ENCODE measurements at places on chromosomes 7 and 10.

DNA sequence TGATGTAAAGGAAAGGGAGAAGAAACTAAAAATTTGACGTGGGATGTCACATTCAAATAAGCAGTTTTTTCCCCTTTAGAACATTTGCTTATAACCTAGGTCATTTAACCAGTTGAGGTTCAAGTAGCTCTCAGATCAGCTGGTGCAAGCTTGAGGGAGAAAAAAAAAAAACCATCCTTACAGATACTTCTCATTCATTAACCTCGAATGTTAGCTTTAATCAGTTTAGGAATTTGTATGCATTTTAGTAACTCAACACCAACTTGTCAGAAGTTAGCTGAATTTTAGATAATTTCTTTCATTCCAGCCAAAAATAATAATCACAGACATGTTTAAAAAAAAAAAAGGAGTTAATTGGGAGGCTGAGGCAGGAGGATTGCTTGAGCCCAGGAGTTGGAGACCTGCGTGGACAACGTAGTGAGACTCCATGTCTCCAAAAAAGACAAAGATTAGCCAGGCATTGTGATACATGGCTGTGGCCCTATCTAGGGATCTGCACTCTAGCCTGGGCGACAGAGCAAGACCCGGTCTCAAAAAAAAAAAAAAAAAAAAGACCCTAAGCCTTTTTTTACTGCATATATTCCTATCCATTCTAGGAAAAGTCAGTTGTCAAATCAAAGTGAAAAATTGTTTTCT, 46.2 kb downstream of the BMPR1A start:
- no peak for DNase-seq

GRCh38 chr10:88347597-88348304, 235.4 kb downstream of the RNLS start:
- no peak for DNase-seq

- no peak for DNase-seq
Measured at GRCh38 chr7:101693498-101694091, 64.5 kb upstream of the MYL10 start.

- DNase-seq = no peak
Measured at GRCh38 chr10:114629824-114630730, 28.0 kb downstream of the ABLIM1 start.

DNA sequence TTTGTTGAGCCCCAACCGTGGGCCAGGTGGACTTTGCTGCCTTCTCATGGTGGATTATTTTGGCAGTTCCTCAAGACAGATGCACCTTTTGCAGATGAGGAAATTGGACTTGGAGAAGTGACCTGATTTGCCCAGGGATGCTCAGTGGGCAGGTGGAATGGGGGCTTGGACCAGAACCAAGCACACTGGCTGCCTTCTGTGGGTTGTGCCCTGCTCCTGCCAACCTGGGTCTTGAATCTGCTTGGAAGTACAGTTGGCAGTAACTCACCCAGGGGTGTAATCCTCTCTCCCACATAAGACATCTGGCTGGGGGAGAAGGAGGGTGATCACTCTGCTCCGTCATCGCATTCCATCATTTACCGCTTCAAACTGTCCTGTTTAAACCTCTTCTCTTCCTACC, 110.5 kb upstream of the GPR26 start:
- no peak for DNase-seq

DNA sequence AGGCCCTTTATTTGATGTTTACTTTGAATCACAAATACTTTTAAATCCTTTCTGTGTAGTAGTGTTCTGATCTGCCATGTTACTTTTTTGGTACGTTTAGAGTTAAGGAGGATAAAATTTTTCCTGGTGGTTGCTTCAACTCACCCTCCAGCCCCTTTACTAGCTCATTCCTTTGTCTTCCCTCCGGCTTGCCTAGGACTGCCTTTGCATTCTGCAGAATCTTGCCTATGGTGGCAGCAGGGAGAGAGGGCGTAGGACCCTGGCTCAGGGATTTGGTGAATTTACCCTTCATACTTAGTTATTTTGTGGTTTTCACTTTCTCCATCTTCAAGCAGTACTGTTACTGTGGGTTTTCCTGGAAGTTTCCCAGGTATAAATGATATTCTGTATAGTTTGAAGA, 833.5 kb downstream of the XPNPEP1 start:
- no peak for DNase-seq

DNA sequence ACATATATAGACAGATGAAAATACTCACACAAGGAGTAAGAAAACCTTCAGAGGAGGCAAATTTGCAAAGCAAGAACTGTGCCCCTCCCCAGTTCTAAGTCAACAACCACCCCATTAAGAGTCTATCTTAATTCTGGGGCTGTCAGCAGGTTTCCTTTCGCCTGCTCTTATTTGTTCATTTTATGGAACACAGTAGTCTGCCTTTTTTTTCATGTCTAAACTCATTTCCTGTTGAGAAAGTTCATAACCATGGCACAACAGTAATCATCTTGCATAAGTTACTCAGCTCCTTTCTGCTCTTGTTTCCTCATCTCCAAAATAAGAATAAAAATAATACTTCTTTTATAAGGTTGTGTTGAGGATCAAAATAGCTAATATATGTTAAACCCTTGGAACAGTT, 25.8 kb upstream of the AMPH start:
- no peak for DNase-seq

DNA sequence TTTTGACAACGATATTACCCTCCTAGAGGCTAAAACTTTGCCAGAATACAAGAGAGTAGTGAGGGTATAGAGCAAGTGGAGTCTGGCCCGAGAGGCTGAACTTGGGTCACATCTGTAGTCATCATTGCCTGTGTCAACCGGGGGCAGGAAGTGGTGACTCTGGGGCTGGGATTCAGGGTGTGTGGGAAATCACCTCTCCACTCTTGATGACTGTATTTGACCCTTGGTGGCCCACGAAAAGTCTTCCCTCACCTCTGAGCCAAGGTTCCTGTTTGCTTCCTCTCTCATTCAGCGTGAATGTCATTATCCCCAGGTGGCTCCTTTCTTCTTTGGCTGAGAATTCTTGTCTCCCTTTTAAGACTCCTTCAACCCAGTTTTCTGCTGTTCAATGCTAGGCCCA, 240.4 kb downstream of the ABCA13 start:
- no peak for DNase-seq

DNA sequence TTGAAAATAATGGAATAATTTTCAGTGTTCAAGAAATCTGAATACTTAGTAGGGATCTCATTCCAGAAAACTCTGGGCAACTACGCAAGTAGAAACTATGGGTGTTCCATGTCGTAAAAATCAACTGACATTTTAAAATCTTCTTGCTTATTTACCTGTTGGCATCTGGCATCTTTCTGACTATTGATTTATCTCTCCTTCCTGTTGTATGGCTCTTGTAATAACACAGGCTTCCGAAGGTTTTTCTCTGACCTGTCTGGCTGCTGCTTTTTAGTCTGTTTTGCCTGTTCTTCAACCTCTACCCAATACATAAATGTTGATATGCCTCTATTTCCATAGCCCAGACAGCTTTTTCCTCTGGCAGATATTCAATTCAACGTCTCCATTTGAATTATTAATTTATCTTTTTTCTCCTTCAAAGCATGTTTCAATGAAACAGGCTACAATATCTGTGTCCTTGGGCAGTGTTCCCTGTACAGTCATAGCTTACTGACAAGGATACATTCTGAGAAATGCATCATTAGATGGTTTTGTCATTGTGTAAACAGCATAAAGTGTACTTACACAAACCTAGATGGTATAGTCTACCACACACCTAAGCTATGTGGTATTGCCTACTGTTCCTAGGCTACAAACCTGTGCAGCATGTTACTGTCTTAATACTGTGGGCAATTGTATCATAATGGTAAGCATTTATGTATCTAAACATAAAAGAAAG, 105.9 kb upstream of the ETV1 start:
- DNase-seq = no peak

DNA sequence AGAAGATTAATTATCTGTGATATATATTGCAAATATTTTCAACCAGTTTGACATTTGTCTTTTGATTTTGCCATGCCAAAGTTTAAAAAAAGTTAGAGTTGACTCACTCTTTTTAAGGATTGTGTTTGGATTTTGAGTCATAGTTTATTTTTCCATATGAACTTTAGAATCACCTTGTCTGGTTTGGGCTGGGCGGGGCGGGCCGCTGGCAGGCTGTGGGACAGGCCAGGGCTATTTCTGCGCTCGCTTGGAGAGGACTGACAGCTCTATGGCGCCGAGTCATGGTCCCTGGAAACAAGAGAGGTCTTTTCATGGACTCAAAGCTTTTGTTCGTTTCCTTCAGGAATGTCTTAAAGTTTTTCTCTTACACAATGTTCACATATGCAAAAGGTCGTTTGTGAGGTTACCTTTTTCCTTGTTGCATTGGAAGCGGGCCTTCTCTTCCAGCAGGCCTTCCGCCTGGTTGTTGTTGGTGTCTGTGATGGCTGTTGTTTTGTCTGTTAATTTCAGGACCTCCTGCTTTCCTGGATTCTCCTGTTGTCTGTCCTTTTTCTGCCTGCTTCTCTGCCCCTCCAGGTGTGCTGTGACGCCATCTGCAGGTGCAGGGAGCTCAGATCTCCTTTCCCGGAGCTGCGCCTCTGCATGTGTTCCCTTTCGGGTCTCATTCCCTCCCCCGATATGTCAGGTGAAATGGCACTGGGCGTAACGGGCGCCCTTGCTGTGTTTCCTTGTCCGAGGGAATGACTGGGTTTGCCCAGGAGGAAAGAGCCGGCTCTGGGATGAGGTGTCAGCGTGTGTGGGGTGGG, 53.8 kb downstream of the INPP5A start:
- DNase-seq = no peak

DNA sequence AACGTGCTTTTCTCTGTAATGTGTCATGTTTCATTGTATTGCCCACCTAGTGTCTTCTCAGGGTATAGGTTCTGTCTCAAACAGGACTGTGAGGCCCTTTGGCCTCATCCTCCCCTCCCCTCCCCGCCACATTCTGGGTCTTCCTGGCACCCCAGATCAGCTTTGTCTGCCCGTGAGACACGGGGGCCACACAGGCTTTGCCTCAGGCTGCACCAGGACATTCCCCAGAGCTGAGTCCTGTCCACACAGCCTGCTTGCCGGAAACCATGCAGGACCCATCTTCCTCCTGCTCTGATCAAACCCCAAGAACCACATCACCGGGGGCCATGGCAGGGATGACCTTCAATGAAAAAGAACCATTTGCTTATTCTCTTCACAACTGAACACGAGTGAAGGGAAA, 18.6 kb downstream of the MAT1A start:
- DNase-seq = no peak

GRCh38 chr7:142181211-142181610, 69.7 kb downstream of the MGAM2 start:
- DNase-seq = no peak

- DNase-seq = peak; percentile 47
Measured at GRCh38 chr7:27159266-27160144, 3.0 kb upstream of the HOXA7 start.

- no peak for DNase-seq
Measured at GRCh38 chr10:51186361-51186760, 112.1 kb downstream of the PRKG1 start.

- peak; percentile 65 for DNase-seq
Measured at GRCh38 chr10:92291921-92292845, 1.2 kb downstream of the MARCHF5 start.

GRCh38 chr7:18975276-18975675, 142.2 kb downstream of the TWIST1 start:
- no peak for DNase-seq

GRCh38 chr10:114173921-114174694, at the start of gene CCDC186:
Gene CCDC186 (minus strand): TSS chr10:114174203. CDS start chr10:114163268, 10,935 bp downstream.
- DNase-seq = peak; percentile 98

- DNase-seq = no peak
Measured at GRCh38 chr7:69804962-69805361, 206.7 kb downstream of the AUTS2 start.

GRCh38 chr7:28354601-28355402, 57.5 kb upstream of the CREB5 start:
- peak; percentile 99 for DNase-seq

- DNase-seq = no peak
Measured at GRCh38 chr10:67696029-67696428, at the start of gene CTNNA3. Gene CTNNA3 (minus strand): TSS chr10:67696195.

DNA sequence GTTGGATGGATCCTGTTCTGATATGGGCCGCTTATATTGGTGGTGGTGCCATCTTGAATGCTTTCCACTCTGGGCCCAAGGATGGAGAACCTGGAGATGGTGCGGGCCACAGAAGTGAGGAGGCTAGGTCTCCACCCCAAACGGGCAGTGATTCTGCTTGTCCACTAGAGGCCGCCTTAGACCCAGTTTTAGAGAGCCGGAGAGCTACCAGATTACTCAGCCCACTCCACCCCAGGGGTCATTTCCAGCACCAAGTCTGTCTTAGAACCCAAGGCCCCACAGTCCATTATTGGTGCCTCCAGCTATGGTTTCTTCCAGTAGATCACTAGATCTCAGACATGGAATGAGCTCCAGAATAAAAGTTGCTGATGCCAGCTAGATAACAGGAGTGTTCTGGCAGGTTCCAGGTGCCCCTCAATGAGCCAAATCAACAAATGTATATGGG, 11.8 kb upstream of the CAMK2G start:
- peak; percentile 84 for DNase-seq

DNA sequence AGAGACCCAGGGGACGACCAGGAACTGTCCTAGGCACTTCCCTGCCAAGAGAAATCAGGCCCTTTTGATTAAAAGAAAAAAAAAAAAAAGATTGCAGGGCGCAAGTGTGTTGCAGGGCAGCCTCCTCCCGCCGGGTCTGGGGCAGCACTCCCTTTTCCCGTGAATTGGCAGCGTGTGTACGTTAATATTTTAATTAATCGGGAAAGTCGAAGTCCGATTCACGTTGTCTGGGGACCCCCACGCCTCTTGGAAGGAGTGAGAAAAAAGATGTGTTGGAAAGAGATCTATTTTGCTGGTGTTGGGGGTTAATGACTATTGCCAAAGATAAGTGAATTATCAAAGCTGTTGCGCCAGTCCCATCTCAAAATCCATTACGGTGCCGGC, 1.3 kb upstream of the EBF3 start:
- no peak for DNase-seq

- no peak for DNase-seq
Measured at GRCh38 chr10:43195557-43195956, 57.3 kb downstream of the CSGALNACT2 start.

- peak; percentile 98 for DNase-seq
Measured at GRCh38 chr10:99732033-99732842, at the start of the genes COX15 and CUTC. Gene COX15 (minus strand): TSS chr10:99732127. CDS start chr10:99732049, 78 bp downstream. Gene CUTC (plus strand): TSS chr10:99732234. CDS start chr10:99732349, 115 bp downstream.

- DNase-seq = no peak
Measured at GRCh38 chr7:132280335-132280734, 295.9 kb downstream of the PLXNA4 start.

- no peak for DNase-seq
Measured at GRCh38 chr7:34083440-34083839, 178.1 kb downstream of the BMPER start.

GRCh38 chr7:4692055-4692454, 10.0 kb downstream of the FOXK1 start:
- DNase-seq = no peak

- DNase-seq = peak; percentile 97
Measured at GRCh38 chr7:53398566-53398965, 363.1 kb downstream of the POM121L12 start.

GRCh38 chr10:74681917-74682627, 144.3 kb upstream of the KAT6B start:
- no peak for DNase-seq
